Aorta (tissue), 5 donors: ENCODE measurements at places on chromosomes 1 and 21.

DNA sequence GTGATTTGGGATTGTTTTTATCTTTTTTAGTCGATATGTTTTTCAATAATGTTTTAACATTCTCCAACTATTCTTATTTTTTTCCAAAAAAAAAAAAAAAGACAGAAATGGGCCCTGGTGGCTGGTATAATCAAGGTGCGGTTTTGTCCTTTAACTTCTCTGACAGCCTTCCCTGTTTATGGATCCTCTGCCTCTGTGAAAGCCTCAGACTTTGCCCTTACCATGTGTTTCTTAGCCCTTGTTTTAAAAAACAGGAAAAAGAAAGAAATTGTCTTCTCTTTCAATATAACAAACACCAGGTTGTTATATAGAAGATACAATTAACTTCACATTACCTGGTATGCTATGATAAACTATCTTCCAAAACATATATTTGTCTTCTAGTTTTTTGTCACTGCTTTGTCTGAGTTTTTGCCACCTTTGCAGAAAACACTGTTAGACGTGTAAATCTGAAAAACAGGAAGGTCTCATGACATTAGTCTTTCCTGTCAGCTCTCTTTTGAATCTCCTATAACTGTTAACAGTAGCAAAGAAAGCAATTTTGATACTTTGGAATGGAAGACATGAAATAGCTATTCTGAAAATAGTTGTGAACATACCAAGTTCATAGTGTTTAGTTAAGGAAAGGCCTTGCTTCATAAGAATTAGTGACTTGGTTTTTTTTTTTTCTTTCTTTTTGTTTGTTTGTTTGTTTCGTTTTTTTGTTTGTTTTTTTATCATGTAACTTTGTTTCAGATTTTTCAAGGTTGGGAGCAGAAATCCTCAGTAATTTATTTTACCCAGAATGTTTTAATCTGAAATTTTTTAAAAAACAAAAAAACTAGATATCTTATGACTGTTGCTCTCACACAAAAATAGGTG lies 31.7 kb upstream of the CACYBP start:
- no peak for DNase-seq

- no peak for DNase-seq
Measured at GRCh38 chr1:70617728-70618127, 206.7 kb downstream of the CTH start.

GRCh38 chr1:43552813-43553212 lies 22.1 kb downstream of the PTPRF start:
- DNase-seq, result no peak

DNA sequence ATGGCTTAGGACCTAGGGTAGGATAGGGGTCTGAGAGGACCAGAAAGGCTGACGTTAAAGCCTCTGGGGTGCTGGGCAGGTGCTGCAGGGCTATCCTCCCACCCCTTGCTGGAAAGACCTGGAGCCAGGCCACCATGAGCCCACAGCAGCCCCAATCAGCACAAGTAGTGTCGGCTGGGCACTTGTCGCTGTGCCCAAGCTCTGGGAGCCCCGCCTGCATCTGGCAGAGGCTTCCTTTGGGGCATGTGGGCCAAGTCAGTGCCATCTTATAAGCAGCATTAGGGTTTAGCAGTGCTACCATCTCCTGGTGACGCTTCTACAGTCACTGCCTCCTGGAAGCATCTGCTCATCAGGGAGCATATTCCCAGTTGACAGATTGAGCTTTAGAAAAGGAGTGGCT lies 31.3 kb downstream of the MAN1C1 start:
- DNase-seq, result no peak

- DNase-seq, result no peak
Measured at GRCh38 chr1:241837901-241838300, 10.1 kb upstream of the EXO1 start.

DNA sequence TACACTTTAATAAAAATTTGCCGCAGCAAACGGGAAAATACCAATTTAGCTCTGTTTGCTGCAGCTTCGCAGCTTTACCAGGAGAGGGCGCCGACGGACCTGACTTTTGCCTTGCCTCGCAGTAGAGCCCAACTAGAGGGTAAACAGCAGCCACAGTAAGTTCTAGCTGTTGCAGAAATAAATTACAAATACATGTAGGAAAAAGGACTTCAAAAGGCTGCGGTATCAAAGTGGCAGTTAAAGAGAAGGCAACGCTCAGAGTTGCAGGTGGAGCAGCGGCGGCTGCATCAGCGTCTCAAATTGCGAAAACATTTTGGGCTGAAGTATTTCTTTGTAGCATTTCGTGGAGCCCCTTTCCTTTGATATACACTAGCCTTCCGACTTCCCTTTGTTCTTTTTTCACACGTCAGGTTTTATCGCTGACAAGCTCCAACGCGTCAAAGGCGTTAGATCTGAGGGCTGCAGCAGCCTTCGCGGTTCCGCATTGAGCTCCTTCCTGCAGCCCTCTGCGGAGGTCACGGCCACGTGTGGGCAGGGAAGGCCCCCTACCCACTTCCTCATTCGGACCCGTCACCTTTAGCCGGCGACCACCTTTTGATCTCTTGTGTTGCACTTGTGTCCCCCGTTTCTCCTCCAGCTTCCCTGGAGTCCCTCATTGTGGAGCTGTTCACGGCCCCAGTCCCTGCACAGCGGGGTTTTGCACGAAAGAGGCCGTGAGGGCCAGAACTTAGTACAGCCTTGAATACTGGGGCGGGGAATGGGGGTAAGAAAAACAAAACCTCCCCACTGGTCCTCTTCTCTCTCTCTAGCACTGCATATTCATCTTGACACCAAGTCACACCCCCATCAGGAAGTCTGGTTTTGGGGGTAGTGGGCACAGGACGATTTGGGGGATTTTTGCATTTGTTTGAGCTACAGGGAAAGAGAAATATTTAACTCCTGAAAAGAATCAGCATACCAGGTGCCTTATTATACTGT lies 72.8 kb downstream of the S1PR1 start:
- DNase-seq, result peak; percentile 78

GRCh38 chr1:33346533-33346926 lies 25.6 kb upstream of the A3GALT2 start:
- no peak for DNase-seq

DNA sequence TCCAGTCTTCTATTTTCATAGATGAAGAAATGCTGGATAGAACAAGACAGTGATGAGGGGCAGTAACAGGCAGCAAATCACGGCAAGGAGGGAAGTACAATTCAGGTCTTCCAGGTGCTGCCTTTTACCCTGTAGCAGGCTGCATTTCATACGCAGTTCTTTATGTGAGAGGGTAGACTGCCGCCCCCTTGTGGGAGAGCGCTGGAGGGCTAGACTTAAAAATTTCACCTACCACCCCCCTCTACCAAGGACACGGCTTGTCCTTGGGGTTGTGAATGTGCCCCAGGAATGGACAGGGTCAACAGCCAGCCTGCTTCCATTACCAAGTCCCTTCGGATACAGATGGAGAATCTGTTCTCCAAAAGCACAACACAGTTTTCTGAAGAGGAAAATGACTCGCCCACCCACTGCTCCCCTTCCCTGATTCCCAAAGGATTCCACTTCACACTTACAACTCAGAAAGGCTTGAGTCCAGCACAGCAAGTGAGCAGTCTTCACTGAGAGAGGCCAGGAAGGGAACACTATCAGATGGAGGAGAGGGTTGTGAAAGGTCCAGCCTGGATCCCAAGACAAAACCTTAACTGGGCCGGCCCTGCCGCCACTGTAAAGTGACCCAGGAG lies 7.4 kb downstream of the WDR77 start:
- DNase-seq, result no peak

DNA sequence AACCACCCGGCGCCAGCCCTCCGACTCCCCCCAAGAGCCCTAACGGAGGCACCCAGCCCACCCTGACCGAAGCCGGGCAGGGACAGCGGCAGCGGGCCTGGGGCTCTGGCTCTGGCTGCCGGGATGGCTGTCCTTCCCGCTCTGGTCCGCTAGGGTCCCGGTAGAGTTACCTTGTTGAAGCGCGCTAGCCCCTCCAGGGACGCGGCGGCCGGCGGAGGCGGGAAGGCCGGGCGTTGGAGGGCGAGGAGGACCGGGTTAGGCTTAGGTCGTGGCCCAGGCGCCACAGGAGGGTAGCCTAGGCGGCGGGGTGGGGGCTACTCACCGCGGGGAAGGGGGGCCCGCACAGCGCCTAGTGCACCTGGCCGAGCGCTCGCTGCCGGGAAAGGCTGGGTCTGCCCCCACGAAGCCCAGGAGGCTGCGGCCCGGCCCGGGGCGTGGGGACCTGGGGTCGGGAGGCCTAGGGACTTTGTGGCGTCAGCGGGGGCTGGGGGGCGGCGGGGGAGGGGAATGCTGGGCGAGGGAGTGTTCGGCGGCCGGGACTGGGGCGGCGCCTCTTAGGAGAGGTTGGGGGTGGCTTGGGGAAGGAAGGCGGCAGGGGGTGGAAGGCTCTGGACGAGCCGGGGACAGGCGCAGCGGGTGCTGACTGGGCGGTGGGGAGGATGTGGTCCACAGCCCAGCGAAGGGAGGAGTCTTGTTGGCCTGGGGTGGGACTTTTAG lies at the start of gene TRIM17:
TSS of gene TRIM17 (minus strand) at position 645 of the 717 bp plus-strand sequence. CDS start 1,789 bp downstream, outside the sequence.
- peak; percentile 78 for DNase-seq

GRCh38 chr21:35237287-35237686 lies 188.2 kb upstream of the RUNX1 start:
- DNase-seq, result no peak

- DNase-seq, result peak; percentile 40
Measured at GRCh38 chr1:227749916-227750710, 14.9 kb downstream of the SNAP47 start.

GRCh38 chr1:225866061-225866837 lies 15.9 kb downstream of the TMEM63A start:
- peak; percentile 71 for DNase-seq

GRCh38 chr1:222557574-222557973 lies 9.7 kb upstream of the HHIPL2 start:
- no peak for DNase-seq

- no peak for DNase-seq
Measured at GRCh38 chr1:37258068-37258467, 216.3 kb upstream of the ZC3H12A start.

DNA sequence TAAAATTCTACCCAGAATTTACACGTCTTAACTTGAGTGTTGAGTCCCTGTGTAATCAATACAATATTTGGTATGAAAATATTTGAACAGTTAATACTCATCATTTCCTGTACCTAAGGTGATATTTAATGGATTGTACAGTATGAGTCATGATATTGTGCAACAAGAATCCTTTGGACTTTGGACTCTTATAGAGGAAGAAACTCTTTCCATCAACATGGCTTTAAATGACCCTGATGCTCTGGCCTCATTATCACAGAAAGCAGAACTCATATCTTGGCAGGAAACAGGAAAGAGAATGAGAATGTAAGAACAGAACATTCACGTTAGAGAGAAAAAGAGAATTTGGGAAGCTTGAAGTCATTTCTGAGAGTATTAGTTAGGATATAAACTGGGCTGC lies 168.8 kb upstream of the B3GALT2 start:
- no peak for DNase-seq

DNA sequence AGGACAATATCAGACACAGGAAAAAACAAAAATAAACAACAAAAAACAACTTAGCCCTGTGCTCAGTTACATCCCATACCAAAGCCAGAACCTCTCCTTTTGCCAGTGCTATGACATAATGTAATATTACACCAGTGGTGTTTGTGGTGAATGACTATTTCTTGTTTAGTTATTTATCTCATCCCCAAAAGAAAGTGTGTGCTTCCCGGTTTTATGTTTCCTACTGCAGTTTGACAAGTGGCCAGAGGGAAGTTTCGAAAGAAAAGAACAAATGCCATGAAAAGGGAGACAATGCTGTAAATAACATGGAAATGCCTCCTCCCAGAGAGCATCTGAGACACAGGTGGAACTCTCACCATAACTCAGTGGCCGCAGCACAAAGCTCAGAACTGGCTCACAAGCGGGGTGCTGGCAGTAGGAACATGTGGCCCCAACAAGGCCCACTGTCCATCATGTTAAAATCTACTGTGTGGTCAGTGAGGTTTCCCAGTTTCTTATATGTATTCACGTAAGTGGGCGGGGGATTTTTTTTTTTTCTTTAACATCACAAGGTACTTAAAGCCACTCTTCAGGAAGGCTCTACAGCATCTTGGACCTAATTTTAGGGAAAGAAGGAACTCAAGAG lies 158.2 kb downstream of the BARHL2 start:
- DNase-seq, result no peak

DNA sequence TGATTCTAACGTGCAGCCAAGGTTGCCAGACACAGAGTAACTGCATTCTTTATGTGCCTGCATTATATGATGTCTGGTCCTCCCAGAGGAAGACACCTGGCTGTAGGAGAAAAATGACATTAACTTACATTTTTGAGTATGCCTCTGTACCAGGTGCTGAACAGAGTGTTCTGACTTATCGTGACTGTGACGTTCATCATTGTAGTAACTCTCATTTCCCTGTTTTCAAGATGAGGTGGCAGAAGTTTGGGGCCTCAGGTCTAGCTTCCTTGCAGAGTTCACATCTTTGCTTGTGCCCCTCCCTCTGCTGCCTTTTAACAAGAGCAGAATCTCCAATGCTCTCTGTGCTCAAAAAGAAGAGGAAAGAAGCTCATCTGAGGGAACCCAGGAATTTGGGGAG lies 488.0 kb downstream of the AJAP1 start:
- DNase-seq, result no peak

DNA sequence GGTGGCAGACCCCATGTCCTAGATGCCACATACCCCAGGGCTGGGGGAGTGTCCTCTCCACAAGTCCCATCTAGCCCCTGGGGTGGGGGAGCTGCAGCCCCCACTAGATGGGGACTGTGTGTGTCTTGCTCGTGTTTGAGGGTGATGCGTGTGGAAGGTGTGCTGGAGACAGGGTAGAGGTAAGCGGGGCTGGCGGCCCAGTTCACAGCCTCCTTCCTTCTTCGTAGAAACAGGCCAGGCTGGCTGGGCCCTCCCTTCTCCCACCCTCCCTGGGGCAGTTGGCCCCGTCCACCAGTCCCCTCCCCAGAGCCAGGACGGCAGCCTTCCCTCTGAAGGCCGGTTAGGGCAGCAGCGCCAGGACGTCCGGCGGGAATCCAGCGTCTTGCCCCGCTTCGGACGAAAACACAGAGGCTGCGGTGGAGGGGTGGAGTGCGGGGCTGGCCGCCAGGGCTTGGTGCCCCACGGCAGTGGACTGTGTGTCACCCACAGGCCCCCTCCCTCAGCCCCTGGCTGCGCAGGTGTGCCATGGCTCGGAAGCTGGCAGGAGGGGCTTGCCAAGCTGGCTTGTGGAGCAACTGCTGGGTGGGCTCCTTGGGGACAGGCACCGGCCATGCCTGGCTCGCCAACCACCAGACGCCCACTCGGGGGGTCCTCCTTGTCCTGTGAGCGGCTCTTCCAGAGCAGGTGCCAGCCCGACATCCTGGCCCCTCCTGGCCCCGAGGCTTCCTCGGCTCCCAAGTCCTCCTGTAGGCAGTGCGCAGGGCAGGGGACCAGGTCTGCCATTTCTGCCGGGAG lies 3.6 kb downstream of the PRDM16 start:
- DNase-seq, result no peak

DNA sequence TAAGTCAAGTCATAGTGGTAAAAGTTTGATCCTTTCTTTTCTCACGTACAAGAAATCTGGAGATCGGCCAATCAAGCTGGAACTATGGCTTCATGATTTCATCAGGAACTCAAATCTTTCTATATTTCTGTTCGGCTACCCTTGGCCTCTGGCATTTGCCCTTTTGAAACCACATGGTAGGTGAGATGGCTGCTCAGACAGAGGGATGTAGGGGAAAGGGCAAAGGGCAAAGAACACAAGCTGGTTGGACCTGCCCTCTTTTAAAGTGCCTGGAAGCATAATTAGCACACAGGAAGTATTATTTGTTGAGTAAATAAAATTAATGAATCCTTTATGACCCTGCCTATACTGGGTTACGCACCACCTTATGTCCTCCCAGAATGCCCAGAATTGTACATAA lies 11.5 kb upstream of the RGS1 start:
- DNase-seq, result no peak
